HepG2 (cell line): ENCODE measurements at places on chromosomes 2 and 18. TPM values are rescaled to one million over a fixed set of nuclear protein-coding genes. Genes with fewer than 3 reads are reported as not detected.

GRCh38 chr18:65487569-65487968 lies 263.2 kb upstream of the CDH7 start:
- no peaks in the 10 kb centered on the region for H3K36me3 ChIP-seq
- DNase-seq, result no peak
- H3K27ac ChIP-seq, result no peak overlapping the region
- H3K4me1 ChIP-seq, result no peaks in the 10 kb centered on the region
- H3K27me3 ChIP-seq, result no peaks in the 10 kb centered on the region
- H3K4me3 ChIP-seq, result no peak overlapping the region

CFC1 gene
- total RNA-seq, result not detected in 2 replicates

DNA sequence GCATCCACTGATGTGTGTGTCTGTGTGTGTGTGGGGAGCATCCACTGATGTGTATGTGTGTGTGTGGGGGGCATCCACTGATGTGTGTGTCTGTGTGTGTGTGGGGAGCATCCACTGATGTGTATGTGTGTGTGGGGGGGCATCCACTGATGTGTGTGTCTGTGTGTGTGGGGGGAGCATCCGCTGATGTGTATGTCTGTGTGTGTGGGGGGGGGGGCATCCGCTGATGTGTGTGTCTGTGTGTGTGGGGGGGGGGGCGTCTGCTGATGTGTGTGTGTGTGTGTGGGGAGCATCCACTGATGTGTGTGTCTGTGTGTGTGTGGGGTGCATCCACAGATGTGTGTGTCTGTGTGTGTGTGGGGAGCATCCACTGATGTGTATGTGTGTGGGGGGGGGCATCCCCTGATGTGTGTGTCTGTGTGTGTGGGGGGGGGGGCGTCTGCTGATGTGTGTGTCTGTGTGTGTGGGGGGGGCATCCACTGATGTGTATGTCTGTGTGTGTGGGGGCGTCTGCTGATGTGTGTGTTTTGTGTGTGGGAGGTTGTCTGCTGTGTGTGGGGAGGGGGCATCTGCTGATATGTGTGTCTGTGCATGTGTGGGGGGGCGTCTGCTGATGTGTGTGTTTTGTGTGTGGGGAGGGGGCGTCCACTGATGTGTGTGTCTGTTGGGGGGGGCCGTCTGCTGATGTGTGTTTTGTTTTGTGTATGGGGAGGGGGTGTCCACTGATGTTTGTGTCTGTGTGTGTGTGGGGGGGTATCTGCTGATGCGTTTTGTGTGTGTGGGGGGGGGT lies 125.9 kb downstream of the NFATC1 start:
- no peak for DNase-seq
- peaks cover 2% of the 10 kb centered on the region for H3K27me3 ChIP-seq
- H3K4me3 ChIP-seq, result no peak overlapping the region
- no peaks in the 10 kb centered on the region for H3K36me3 ChIP-seq
- H3K27ac ChIP-seq, result no peak overlapping the region

GRCh38 chr2:133644846-133645245 lies 76.6 kb upstream of the NCKAP5 start:
- H3K27ac ChIP-seq, result no peak overlapping the region
- no peak for DNase-seq
- no peaks in the 10 kb centered on the region for H3K4me1 ChIP-seq
- H3K36me3 ChIP-seq, result no peaks in the 10 kb centered on the region
- no peak overlapping the region for H3K4me3 ChIP-seq
- H3K27me3 ChIP-seq, result no peaks in the 10 kb centered on the region

DNA sequence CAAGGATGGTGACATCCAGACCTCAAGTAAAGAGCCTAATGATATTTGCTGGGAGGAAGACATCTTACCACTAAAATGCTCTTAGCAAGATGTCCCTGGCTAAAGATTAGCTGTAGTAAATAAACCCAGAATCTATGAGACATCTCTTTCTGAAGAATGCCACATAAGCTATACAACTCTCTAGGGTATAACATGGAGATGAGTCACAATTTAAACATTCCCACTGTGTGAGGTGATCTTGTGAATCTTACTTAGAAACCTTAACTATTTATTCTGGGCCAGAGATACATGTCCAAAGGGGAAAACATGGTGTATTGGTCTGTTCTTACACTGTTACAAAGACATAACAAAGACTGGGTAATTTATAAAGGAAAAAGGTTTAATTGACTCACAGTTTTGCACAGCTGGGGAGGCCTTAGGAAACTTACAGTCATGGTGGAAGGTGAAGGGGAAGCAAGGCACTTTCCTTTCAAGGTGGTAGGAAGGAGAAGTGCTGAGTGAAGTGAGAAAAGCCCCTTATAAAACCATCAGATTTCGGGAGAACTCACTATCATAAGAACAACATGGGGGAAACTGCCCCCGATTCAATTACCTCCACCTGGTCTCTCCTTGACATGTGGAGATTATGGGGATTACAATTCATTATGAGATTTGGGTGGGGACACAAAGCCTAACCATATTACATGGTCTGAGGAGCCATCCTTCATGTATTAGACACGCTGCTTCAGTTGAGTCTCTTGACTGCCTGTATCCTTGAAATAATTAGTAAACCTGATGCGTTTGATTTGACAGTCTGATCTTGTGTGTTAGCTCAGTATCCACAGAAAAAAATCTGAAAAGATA lies 17.1 kb downstream of the KRCC1 start:
- no peak overlapping the region for H3K27ac ChIP-seq
- H3K4me3 ChIP-seq, result no peak overlapping the region
- no peaks in the 10 kb centered on the region for H3K27me3 ChIP-seq
- DNase-seq, result peak; percentile 74
- peaks cover 17% of the 10 kb centered on the region for H3K4me1 ChIP-seq
